ENCODE measurements at places on chromosomes 5 and 9.

GRCh38 chr5:68331192-68332079 lies 115.9 kb downstream of the PIK3R1 start:
- no peak for DNase-seq

DNA sequence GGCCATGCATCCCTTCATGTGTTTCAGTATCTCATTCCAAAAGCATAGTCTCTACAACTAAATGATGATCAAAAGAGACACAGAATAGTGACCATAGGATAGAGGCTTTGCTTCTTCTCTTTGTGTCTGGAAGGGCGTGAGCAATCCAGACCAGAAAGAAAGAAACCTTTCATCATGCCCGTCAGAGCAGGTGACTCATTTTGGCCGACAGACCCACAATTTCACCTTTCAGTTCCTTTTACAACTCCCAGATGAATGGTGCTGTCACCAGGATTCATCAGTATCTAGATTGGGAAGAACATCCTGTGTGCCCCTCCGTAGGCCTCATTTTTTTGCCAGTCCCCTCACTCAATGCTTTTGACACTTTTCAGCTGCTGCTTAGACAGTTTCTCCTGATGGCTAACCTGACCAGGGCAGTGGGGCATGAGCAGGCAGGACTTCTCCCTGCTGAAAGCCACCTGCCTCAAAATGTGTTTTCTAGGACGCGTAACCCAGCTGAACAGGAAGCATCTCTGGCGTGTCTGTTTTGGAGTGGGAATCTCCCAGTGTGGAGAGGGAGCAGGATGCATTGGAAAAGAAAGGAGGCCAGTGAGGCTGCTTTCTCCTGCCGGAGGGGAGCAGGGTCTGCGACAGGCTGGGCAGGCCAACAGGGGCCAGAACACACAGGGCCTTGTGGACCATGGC lies 21.2 kb downstream of the ABLIM3 start:
- DNase-seq, result no peak

- no peak for DNase-seq
Observed at GRCh38 chr9:16450578-16450977, 419.9 kb downstream of the BNC2 start.

- no peak for DNase-seq
Observed at GRCh38 chr5:142107736-142108431, 695 bp upstream of the NDFIP1 start.

- DNase-seq, result no peak
Observed at GRCh38 chr5:169126481-169127021, 174.4 kb downstream of the SLIT3 start.

GRCh38 chr5:181170996-181171395 lies 23.6 kb downstream of the OR2V2 start:
- no peak for DNase-seq

DNA sequence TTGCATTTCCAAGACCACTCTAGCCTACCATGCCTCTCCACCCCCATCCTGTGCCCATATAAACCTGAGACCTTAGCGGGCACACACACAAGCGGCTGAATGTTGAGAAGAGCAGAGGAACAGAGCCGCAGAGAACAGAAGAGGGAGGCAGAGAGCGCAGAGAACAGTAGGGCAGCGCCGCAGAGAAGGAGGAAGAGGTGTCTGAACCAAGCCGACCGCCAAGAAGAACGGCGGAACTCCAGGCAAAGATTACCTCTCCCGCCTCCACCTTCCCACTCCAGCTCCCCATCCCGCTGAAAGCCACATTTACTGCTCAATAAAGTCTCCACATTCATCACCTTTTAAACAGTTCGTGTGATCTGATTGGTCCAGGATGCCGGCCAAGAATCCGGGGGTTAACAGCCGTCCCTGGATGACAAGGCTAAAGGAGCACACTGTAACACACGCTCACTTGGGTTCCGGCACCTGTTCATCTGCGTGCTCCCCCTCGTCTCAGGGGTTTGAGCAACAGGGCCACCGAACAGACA lies 33.2 kb downstream of the GRIN3A start:
- DNase-seq, result peak; percentile 50

DNA sequence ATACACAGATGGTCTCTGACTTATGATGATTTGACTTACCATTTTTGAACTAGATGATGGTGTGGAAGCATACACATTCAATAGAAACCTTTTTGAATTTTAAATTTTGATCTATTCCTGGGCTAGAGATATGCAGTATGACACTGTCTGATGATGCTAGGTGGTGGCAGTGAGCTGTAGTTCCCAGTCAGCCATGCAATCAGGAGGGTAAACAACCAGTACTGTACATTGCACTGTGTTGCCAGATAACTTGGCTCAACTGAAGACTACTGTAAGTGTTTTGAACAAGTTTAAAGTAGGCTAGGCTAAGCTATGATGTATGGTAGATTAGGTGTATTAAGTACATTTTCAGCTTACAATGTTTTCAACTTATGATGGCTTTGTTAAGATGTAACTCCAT lies 859.1 kb upstream of the ARRDC3 start:
- no peak for DNase-seq

DNA sequence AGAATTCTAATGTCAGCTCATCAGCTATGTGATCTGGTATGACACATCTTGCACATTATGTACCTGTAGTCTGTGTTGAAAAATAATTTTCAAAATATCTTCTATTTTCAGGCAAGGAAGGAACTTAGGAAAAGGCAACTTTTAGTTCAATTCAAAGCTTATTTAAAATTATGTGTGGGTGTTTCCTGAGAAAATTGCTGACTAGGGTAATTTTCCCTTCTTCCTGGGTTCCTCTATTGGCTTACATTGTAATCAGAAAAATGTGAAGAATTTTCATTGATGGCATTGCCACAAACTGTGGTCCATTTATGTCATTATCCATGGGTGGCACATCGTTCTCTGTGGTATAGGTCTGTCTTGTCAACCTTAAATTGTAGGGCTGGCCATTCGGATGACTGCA lies 328.7 kb upstream of the SGCD start:
- no peak for DNase-seq

GRCh38 chr5:138469540-138470321 lies 4.5 kb downstream of the EGR1 start:
- no peak for DNase-seq

DNA sequence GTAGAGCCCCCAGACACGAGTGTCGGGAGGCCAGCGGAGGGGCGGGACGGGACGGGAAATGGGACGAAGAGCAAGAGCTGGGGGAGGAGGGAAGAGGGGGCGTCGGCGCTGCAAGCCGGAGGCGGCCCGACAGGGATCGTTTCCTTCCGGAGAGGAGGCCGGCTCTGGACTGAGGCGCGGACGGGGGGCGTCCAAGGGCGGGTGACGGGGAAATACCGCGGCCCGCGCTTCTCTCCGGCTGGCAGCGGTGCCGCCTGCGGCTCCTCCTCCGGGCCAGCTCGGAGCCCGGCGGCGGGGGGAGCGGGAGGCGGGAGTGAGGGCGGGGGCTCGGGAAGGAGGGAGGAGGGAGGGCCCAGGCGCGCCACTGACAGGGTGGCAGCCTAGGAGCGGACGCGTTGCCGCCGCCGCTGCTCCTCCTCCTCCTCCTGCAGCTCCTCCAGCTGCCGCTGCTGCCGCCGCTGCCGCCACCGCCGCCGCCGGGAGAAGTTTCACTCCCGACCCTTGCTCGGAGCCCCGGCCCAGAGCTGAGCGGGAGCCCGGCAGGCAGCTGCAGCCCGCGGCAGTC lies at the start of gene CHSY3:
TSS of gene CHSY3 (plus strand) at position 364 of the 565 bp plus-strand sequence.
- DNase-seq, result peak; percentile 93

- DNase-seq, result no peak
Observed at GRCh38 chr5:135991429-135991828, 36.6 kb upstream of the LECT2 start.

DNA sequence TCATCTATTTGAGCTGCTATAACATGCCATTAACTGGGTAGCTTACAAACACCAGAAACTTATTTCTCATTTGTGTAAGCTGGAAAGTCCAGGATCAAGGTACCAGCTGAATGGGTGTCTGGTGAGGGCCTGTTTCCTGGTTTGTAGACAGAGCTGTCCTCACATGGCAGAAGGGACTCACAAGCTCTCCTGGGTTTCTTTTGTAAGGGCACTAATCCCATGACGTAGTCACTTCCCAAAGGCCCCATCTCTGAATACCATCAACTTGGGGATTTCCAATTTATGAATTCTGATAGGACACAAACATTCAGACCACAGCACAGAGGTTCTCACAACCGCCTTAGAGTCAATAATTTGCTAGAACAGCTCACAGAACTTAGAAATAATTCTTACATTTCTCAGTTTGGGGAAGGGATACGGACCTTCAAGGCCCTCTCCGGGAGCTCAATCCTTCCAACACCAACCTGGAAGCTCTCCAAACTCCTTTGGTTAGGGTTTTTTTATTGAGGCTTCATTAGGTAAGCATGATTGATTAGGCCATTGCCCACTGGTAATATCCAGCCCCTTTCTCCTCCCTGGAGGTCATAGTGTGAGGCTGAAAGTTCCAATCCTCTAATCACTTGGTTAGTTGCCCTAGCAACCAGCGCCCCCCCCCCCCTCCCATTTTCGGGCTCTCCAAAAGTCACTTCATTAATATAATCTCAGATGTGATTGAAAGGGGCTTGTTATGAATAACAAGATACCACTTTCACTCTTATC lies 7.6 kb upstream of the DNAJA1 start:
- DNase-seq, result no peak

DNA sequence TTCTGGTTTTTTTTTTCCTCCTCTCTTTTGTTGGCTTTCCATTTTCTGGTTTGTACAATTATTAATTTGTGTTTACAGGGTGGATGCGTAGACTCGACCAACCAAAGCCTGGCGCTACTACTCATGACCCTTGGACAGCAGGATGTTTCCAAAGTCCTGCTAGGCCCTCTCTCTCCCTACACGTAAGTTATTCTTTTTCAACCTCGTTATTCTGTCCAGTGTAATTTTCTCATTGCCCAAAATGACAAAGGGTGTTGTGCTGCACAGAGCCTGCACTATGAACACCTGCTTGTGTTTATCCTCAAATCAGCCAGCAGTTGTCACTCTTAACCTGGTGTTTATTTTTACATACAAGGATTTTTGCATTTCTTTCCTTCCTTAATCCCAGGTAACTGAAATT lies 56.6 kb downstream of the RCL1 start:
- no peak for DNase-seq

GRCh38 chr9:127538849-127539258 lies 73.2 kb upstream of the STXBP1 start:
- no peak for DNase-seq

- peak; percentile 62 for DNase-seq
Observed at GRCh38 chr5:179165421-179166170, 105.4 kb downstream of the ZNF354C start.

GRCh38 chr5:107832746-107833145 lies 162.0 kb upstream of the EFNA5 start:
- DNase-seq, result no peak

- no peak for DNase-seq
Observed at GRCh38 chr9:5953743-5954707, 61.4 kb downstream of the RANBP6 start.

DNA sequence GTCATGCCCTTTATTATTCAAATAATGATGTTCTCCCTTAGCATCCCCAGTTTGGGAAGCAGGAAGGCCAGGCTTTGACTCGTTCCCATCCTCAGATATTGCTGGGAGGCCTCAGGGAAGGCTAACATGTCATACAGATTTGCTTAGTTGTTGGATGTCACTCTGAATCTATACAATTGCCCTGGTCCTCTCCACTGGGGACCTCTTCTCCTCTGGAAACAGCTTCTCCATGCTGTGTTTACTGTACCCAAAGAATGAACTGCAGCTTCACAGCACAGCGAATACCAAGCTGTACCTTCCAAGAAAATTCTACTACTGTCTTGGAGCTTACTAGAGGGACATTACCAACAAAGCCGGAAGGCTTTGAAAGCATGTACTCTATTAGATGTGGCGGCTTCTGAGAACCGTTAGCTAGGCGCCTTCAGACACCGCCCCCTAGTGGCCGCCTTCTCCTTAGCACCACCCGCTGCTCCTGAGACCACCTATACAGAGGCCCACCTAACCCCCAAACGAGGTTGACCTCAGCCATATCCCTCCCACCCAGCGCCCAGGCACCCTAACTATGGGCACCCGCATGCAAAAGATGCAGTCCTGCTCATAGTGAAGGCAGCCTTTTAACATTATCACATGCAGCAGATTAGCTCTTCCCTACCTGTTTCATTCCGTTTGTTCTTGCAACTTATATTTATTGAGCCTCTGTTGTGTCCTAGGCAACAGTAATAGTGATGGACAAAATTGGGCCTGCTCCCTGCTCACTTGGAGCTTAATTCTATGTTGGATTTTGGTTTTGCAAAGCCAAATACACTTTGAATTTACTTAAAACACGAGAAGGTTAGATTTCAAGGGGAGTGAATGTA lies 34.9 kb upstream of the FOXI1 start:
- no peak for DNase-seq

DNA sequence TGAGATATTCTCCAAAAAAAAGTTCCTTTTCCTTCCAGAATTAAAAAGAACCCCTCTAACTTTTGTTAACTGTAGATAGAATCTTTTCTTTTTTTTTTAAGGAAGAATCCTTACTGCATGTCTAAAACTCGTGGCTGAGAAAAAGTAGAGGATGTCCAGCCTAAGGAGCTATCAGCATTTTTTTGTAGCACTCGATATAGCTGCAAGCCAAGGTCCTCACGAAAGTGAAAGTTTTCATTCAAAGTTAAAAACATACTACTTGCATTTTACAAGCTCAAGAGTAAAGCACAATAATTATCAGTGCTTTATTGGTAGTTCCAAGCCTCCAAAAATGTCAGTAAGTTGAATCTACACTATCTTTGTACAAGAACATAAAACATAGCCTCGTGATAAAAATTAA lies 28.7 kb upstream of the ZSWIM6 start:
- DNase-seq, result no peak

GRCh38 chr5:101846496-101846895 lies 449.6 kb downstream of the SLCO4C1 start:
- no peak for DNase-seq

DNA sequence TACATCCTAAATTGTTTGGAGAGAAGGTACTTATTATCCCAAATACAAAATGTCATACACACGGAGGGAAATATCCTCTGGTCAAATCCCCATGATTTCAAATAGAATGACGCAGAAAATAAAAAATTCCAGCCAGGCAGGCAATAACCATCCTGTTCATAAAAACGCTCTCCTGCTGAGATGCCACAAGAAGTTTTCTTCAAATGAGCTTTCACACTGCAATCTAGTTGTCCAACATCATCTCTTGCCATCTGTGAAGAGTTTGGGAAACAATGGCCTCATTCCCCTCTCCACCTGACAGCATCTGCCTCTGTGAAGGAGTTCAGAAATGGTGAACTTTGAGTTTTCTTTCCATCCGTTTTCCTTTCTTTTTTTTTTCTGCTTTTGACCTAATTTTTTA lies 83.3 kb upstream of the SLC30A5 start:
- DNase-seq, result no peak

GRCh38 chr5:139631520-139632165 lies 16.5 kb upstream of the CXXC5 start:
- DNase-seq, result no peak

- no peak for DNase-seq
Observed at GRCh38 chr5:128263357-128263756, 179.8 kb downstream of the SLC12A2 start.

DNA sequence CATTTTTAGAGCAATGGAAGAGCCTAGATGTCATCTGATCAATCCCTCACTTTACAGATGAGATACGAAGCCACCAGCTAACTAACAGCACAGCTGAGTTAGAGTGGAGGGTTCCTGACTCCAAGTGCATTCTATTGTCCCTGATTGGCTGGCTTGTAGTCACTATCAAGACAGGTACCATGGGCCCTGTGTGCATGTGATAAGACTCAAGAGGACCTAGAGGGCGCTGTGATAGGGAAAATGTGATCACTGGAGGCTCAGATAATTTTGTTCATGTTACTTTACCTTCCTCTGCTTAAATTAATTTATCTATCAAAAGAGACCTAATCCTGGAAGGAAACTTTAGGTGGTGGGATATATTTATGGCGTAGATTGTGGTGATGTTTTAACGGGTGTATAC lies 19.5 kb upstream of the SNAPC3 start:
- DNase-seq, result no peak

- DNase-seq, result no peak
Observed at GRCh38 chr9:124140941-124141568, 116.7 kb upstream of the NEK6 start.
